ENCODE measurements at places on chromosomes 7 and 10.

DNA sequence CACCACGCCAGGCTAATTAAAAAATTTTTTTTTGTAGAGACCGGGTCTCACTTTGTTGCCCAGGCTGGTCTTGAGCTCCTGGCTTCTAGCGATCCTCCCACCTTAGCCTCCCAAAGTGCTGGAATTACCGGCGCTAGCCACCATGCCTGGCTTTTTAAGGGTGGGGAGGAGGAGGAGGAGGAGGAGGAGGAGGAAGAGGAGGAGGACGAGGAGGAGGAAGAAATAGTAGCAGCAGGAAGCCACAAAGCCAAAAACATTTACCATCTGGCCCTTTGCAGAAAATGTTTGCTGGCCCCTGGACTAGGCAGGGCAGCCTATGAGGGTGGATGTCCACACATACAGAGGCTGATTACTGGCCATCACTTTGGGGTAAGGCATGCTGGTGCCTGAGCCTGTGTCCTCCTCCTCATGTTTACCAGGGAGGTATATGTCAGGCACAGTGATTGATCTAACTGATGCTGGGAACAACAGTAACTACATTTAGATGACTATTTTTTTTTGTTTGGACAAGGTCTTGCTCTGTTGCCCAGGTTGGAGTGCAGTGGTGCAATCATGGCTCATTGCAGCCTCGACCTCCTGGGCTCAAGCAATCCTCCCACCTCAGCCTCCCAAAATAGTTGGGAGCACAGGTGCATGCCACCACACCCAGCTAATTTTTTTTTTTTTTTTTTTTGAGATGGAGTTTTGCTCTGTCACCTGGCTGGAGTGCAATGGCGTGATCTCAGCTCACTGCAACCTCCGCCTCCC, 122.1 kb downstream of the HIP1 start:
- DNase-seq = no peak

DNA sequence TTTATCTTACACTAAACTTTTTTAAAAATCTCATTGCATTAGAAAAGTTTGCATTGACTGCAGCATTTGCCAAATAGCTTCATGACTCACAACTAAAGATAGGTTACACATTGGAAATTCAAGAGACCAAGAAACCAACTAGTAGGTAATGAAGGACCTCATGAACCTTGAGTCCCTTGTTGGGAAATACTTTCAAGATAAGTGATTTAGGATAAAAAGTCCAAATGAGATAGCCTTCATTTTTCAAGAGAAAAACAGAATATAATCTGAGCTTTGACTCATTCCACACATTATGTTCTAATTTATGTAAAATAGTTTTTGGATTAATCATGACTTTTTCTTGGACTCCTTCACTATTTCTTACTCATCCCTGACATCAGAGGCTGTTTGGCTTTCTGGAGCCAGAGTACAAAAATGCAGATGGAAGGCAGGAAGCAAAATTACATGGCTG, 13.1 kb upstream of the LIPF start:
- DNase-seq = no peak

GRCh38 chr7:47267346-47267745, 314.6 kb downstream of the TNS3 start:
- DNase-seq = no peak

DNA sequence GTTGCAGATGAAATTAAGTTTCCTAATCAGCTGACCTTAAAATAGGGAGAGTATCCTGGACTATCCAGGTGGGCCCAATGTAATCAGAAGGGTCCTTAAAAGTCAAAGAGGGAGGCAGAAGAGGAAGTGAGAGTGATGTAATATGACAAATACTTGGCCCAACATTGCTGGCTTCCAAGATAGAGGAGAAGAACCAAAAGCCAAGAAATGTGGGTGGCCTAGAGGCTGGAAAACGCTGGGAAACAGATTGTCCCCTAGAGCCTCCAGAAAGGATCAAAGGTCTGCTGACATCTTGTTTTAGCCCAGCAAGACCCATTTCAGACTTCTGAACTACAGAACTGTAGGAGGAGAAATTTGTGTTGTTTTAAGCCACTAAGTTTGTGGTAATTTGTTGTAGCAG, 79.7 kb upstream of the NOBOX start:
- DNase-seq = no peak

DNA sequence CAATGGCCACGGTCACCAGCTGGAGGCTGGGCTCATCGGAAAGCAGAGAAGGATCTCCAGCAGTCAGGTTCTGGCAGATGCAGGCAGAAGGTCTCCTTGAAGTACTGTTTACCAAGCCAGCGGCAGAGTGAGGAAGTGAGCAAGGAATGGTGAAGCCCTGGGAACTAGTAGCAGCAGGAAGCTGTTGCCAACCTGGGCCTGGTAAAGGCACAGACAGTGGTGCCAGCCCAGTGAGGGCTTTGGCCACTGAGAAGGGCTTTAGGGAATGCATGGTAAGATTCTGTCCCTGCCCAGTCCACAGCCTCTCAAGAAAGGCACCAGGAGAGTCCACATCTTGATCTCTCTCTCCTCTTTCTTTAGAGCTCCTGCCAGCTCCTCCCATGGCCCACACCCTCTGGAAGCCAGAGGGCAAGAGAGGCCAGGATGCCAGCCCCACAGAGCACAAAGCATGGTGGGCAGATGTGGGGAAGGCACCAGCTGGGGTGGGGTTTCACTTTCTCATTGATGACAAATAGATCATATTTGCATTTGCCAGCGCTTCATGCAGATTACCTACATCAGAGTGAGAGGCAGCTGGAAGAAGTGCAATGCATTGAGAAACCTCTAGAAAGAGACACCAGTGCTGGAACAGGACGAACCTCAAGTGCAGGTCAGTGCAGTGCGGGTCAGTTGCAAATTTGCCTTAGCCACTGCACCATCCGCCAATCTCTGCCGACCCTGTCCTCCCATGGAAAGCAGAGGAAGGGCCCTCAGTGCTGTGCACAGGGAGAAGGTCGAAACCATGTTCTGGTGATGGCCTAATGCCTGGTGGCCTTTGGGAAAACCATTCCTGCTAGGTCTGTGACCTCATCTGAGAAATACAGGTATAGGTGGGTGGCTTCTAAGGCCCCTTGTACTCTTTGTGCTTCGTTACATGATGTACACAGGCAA, 667.8 kb upstream of the MKI67 start:
- DNase-seq = no peak
